ENCODE measurements at places on chromosomes 5 and 9.

DNA sequence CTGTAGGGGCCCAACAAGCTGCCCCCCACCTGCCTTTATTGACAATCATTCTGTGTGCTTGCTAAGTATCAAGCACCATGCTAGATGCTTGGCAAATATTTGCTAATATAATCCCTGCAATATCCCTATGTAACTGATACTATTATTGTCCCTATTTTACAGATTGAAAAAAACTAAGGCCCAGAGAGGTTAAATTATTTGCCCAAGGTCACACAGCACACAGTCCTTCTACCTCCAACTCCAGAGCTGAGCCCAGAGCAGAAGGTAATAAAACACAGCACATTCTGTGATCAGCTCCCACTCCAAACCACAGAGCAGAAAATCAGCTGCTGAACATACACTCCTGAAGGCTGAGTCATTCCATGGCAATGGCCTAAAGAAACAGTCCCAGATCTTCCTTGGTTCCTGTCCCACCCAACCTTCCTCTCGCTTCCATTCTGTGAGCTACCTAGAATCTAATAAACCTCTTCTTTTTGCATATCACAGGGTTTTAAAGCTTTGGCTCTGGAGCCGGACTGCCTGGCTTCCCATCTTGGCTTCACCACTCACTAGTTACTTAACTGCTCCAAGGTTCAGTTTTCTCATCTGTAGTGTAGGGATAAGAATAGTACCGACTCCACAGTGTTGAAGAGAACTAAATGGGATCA is 66.7 kb upstream of the ADRA1B start:
- DNase-seq = no peak

GRCh38 chr5:164885179-164885578 is 1379.8 kb downstream of the MAT2B start:
- no peak for DNase-seq

GRCh38 chr5:53358794-53359193 is 121.6 kb upstream of the FST start:
- no peak for DNase-seq

DNA sequence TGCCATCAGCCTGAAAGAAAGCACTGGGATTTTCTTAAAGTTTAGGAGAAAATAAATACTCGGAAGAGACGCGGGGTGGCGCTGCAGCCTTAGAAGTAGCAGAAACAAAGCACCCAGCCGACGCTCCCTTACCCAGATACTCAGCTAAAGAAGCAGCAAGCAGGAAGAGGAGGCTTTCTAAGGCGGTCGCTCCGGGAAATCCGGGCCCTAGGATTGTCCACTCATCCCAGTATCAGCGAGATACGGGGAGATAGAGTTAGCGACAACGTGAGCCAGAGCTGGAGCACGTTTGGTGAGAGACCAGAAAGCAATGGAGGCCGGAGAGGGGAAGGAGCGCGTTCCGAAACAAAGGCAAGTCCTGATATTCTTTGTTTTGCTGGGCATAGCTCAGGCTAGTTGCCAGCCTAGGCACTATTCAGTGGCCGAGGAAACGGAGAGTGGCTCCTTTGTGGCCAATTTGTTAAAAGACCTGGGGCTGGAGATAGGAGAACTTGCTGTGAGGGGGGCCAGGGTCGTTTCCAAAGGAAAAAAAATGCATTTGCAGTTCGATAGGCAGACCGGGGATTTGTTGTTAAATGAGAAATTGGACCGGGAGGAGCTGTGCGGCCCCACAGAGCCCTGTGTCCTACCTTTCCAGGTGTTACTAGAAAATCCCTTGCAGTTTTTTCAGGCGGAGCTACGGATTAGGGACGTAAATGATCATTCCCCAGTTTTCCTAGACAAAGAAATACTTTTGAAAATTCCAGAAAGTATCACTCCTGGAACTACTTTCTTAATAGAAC is at the start of gene PCDHB2:
TSS of gene PCDHB2 (plus strand) at position 135 of the 782 bp plus-strand sequence. CDS start at position 311, 176 bp downstream.
- DNase-seq = no peak

- DNase-seq = no peak
Measured at GRCh38 chr5:17406423-17406838, 91.6 kb upstream of the TAF11L2 start.

DNA sequence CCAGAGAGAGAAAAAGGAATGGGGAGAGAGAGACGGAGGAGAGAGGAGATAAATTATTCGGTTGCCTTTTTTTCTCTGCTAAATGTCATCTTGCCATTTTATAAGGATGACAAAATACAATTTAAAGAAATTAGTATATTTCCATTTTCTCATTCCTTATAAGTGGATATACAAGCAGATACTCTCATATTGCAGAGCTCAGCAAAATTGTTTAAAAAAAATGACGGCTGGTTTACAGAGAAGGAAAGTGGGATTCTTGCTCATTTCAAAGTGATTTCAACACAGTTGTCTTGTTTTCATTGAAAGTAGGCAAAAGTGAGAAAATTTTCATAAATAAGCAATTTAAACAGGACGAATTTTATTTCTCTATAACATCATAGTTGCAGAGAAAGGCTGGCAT is 641.9 kb upstream of the CDH6 start:
- no peak for DNase-seq

DNA sequence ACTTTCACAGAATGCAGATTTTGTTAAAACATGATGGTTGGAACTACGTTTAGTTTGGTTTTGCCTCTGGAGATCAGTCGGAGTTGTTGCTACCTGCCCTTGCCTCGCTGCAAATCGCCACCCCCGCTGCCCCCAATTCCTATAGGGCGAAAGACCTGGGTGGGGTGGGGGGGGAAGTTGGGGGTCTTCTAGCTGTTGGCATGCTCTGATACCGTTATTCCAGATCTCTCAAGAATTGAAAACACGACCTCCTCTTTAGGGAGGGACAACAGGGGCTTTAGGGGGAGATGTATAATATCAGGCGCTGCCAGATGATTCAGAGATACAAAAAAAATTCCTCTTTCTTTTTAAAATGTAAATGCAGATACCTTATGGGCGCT is 36.4 kb upstream of the NFIB start:
- DNase-seq = no peak

DNA sequence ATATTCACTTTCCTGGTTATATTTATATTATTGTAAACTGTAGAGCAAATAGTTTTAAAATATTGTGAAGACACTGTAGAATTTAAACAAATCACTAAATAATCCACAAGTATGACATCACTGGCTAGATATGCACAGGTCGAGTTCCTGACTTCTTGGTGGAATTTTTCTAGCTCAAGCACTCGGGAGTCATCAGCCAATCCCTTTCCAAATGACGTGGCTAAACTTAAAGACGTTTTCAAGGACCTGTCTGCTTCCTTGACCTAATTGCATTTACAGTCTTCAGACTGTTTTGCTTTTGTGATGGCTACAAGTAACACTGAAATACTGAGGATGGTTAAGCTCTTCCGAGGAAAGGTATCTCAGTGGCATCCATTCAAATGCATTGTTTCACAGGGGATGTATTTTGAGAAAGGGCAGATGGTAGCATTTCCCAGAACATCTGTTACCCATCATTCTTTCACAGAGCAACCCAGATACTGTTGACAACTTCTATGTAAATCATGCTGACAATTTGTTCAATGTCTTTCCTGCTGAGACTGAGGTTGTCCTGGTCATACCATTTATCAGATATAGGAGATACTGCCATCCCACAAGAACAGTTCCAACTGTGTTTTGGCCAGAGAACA is 262.8 kb downstream of the CDH10 start:
- no peak for DNase-seq

GRCh38 chr9:101427957-101428655 is 7.5 kb downstream of the ALDOB start:
- no peak for DNase-seq

- DNase-seq = no peak
Measured at GRCh38 chr5:141951332-141951781, 6.6 kb downstream of the PCDH12 start.

DNA sequence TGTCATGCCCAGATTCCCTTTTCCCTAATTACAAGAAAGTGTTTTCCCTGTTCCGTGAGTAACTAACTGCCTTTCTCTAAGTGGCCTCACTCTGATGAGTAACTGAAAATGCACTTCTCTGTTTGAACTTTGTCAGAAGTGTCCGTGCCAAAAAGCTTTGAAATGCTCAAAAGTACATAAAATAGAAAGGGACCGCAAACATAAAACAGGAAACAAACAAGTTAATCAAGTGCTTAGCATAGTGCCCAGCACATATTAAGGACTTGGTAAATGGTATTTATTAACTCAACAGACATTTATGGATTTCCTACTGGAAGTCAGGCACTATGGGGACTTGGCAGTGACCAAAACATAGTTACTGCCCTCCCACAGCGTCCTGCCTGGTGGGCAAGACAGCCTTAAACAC is 22.3 kb downstream of the AQP3 start:
- no peak for DNase-seq

GRCh38 chr5:174583071-174583470 is 141.3 kb upstream of the MSX2 start:
- DNase-seq = no peak

- no peak for DNase-seq
Measured at GRCh38 chr9:132826621-132827365, 51.3 kb downstream of the AK8 start.

DNA sequence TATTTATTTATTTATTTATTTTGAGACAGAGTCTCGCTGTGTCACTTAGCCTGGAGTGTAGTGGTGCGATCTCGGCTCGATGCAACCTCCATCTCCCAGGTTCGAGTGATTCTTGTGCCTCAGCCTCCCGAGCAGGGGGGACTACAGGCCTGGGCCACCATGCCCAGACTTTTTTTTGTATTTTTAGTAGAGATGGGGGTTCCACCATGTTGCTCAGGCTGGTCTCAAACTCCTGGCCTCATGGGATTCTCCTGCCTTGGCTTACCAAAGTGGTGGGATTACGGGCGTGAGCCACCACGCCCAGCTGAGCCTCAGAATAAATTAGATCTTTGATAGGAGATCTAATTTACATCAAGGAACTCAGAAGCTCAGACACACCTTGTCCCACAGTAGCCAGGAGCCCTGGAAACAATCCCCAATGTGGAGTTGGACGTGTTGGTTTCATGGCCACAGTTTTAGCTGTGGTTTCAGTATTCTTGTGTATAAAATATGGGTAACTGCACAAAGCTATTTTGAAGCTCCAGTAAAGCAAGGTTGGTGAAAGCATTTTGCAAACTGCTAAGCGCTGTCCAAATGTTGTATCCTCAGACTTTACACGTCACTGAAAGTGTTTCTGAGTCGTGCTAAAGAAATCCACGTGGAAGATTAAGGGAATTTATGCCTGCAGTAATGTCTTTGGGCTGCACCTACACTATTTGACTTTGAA is 3.0 kb upstream of the HNRNPAB start:
- DNase-seq = no peak

GRCh38 chr5:119397518-119398380 is 41.9 kb downstream of the TNFAIP8 start:
- no peak for DNase-seq

- DNase-seq = no peak
Measured at GRCh38 chr5:54302267-54302687, 8.1 kb downstream of the ARL15 start.

DNA sequence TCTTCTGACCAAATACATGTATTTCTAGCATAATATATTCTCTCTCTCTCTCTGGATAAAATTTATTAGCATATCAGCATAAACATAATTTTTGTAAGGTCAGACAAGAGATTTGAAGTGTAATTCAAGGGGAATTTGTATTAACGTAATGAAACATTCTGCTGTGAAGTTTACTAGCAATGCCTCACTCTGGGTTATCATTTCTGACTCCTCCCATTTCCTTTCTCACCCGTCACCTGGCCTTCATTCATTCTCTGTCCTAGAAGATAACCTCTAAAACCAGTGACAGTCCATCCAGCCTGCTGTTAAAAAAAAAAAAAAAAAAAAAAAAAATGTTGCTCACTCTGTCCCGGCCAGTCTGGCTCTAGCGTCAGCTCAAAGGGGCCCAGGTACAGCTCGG is 27.1 kb downstream of the GRAMD2B start:
- no peak for DNase-seq

- no peak for DNase-seq
Measured at GRCh38 chr9:126733005-126733404, 71.8 kb upstream of the ZBTB43 start.

DNA sequence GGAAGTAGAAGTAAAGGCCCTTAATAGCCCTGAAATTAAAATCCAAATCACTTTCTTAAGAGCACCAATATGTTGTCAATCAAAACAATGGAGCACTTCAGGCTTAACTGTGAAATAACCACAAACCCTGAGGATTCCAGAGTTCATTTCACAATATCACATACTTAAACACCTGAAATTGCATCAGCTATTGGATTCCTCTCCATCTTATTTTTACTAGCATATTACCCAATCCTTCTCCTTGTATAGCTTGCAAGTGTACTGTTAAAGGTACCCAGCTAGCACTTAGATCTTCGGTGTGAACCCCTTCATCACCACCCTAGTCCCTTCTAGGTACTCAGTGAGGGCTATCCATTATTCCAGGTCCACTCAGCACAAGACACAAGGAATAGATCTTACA is 287.3 kb downstream of the EFNA5 start:
- DNase-seq = no peak

GRCh38 chr5:90390928-90391327 is 18.6 kb downstream of the CETN3 start:
- no peak for DNase-seq

- DNase-seq = no peak
Measured at GRCh38 chr5:83401122-83401731, 70.3 kb upstream of the VCAN start.

DNA sequence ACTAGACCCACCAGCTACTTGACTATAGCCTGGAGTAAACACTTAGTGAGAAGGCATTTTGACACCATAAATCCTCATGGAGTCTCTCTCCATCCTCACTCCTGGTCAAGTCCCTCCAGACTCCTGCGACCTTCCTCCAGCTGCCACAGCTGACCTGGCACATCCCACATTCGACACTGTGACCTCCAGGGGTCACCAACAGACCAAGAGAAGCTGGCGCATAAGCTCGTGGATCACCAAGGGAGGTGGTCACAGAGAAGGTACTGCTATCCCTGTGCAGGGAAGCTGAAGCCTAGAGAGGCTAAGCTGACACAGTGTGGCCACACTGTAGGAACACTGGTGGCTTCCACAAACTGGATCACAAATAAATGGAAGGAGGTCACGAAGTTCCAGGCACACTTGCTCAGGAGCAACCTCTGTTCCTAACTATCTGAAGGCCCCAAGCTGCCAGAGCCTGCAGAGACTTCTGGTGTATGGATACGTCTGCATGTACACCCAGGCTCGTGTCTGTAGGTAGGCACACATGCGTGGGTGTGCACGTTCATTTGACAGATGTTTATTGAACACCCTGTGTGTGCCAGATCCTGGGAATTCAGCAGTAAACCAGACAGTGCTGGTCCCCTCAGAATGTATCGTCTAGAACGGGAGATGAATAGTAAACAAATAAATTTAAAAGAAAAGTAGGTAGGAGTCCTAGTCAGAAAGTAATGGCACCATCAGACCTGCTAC is 104.4 kb downstream of the C5orf15 start:
- DNase-seq = no peak

- DNase-seq = no peak
Measured at GRCh38 chr5:59351076-59351794, 542.3 kb downstream of the PDE4D start.

- no peak for DNase-seq
Measured at GRCh38 chr5:73983644-73984043, 357.6 kb downstream of the ARHGEF28 start.

DNA sequence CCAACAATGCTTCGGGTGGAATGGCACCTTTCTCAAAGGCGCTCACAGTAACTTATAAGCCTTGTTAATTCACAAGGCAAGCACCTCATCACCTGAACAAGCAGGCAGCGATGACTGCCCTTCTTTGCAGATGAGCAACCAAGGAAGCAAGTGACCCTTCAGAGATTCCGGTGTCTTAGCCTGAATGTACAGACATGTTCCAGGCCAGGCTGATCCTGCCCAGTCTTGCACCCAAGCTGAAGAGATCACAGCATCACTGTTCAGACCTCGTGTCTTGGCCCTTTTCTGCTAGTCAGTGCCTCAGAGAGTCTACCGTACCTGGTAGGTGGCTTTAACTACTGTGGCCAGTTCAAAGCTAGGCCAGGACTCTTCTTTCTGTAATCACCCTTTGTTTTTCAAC is 94.7 kb upstream of the ERCC6L2 start:
- no peak for DNase-seq

All from stimulated activated CD8-positive, alpha-beta memory T cell treated with anti-CD3 and anti-CD28 coated beads, Interleukin-15, amount 100 ng/mL, for 1 hour (primary cell).